Forelimb muscle (tissue), 1 donor: ENCODE measurements at places on chromosomes 12 and 14.

GRCh38 chr12:51471111-51471864, 46.7 kb downstream of the SLC4A8 start:
- no peak for DNase-seq

DNA sequence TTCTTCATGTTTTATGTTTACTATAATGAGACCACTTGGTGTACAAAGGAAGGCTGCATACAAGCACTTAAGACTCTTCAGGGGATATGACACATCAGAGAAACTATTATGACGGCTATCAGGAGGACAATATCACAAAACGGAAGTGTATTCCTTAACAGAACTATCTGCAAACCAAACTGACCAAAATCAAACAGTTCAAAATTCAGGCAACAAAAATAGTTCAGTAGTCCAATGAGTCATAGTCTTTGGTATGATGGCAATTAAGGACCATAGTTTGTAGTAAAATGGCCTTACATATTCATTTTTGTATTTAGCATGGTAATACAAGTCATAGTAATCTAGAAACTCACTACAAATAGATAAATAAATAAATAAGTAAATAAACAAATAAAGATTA, 1638.7 kb upstream of the SEL1L start:
- DNase-seq = no peak

GRCh38 chr14:50762001-50762930, 68.7 kb downstream of the NIN start:
- no peak for DNase-seq

DNA sequence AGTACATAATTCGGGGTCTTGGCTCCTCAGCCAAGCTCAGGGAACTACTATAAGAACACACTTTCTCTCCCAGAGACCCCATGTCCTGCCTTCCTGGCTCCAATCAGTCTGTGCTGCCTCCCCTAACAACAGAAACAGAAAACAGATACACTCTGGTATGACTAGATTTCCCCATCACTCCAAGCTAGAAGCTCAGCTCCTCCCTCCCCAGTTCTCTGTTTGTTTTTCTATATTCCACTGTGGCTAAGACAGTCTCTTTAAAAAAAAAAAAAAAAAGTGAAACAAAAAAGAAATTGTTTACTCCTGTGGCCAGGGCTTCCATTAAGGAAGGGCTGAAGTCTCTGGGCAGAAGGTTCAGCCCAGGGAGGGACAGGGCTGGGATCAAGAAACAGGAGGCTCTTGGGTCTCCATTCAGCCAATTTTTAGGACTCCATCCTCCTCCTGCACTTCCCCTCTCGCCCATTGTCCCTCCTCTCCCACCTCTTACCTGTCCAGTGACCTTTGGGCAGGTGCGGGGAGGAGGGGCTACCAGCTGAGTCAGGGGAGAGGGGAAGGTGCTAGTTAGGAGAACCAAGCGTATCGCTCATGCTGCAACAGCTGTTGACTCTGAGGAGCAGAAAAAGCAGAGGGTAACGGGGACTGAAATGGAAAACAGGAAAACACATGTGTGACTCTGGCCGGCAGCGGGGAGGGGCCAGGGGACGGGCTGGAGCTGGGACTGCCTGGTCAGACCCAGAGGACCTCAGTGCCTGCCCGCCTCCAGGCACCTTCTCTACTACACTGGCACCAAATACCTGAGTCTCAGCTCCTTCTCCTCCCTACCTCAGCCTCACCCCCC, 4.1 kb upstream of the SLC7A7 start:
- DNase-seq = no peak

DNA sequence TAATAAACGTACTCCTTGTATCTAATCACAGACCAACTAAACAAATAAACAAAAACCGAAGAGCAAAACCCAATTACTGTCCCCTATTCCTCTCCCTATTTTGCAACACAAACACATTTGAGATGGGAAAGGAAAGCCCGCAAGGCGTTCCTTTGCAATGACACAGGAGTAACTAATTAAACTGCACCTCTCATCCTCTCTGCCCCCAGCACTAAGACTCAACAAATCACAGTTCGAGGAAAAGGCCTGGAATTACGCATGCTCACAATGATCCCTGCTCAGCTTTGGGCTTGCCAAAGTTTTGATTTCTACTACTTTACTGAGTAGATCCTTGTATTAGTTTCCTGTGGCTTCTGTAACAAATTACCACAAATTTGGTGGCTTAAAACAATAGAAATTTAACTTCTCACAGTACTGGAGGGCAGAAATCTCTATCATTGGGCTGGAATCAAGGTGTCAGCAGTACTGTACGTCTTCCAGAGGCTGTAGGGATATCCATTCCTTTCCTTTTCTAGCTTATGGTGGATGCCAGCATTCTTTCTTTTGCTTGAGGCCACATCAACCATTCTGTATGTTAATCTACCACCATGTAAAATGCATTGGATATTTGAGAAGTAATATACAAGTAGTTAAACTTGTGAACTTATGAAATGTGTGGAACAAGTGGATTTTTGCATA, 123.0 kb downstream of the NAV3 start:
- no peak for DNase-seq

GRCh38 chr12:41724216-41724615, 420.5 kb downstream of the GXYLT1 start:
- no peak for DNase-seq

DNA sequence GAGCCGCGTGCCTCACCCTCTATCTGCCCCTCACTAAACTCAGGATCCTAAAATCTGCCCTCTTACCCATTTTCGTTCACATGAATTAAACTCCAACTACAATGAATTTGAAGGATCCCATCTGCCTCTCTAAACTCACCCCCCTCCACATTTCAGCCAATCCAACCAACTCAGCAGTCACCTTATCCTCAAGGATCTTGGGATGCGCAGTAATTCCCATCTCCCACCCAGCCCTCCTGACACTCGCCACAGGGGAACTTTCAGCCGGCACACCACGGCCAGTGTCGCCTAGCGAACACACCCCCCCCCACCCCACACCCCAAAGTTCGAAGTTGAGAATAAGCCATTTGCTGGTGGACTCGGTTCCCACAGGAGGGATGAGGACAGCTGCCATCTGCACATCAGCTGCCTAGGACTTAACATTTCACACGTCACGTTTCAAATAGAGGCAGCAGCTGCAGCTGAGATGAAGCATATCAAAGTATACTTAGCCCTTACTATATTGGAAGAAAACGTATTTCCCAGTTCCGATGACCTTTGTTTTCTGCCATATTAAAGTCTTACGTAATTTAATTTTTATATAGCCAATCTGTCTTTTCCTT, 8.7 kb upstream of the SELPLG start:
- no peak for DNase-seq
